Diencephalon (tissue), 1 donor: ENCODE measurements at places on chromosomes 1 and 21. TPM values are rescaled to one million over a fixed set of nuclear protein-coding genes. Genes with fewer than 3 reads are reported as not detected.

SYDE2 gene
- 4.4 TPM for total RNA-seq

SELP gene
- 0.92 TPM for total RNA-seq

ATP1A4 gene
- total RNA-seq = under 0.01 TPM

EEIG2 gene
- total RNA-seq = 95.3 TPM

PHLDA3 gene
- total RNA-seq = 12.9 TPM

DHRS3 gene
- total RNA-seq = 28.4 TPM

INSRR gene
- 0.46 TPM for total RNA-seq

NCAM2 gene
- total RNA-seq = 162 TPM

PTPRU gene
- total RNA-seq = 39.7 TPM

FCRL6 gene
- total RNA-seq = not detected

ACTA1 gene
- 0.23 TPM for total RNA-seq

MYBPH gene
- not detected for total RNA-seq

TRABD2B gene
- total RNA-seq = under 0.01 TPM

SDHB gene
- 87.9 TPM for total RNA-seq

UTS2 gene
- total RNA-seq = not detected

HMGCS2 gene
- not detected for total RNA-seq

OR2AK2 gene
- total RNA-seq = 2.1 TPM

HES5 gene
- total RNA-seq = 156 TPM

S100A8 gene
- 13.1 TPM for total RNA-seq

EFNA4 gene
- 1.2 TPM for total RNA-seq

KCND3 gene
- 40.8 TPM for total RNA-seq

HAPLN2 gene
- 0.23 TPM for total RNA-seq

CATSPERE gene
- 4.2 TPM for total RNA-seq

KCNE1 gene
- 0.46 TPM for total RNA-seq
